Iris pigment epithelial cell (primary cell): ENCODE measurements at places on chromosomes 1 and 21.

- DNase-seq: no peak
These were observed 2.4 kb downstream of the VPS13D start for GRCh38 chr1:12232221-12232620.

DNA sequence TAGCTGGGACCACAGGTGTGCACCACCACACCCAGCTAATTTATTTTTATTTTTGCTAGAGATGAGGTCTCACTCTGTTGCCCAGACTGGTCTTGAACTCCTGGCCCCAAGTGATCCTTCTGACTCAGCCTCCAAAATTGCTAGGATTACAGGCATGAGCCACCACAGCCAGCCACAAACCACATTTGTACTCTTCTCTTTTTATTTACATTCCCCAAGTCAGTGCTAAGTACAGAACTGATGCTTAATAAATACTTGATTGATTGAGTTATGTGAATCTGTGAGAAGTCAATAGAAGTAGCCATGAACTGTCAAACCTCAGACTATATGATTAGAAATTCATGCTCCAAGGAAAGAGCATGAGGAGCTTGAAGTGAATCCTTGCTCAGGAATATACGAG is 48.5 kb upstream of the S1PR1 start:
- DNase-seq: peak; percentile 86

DNA sequence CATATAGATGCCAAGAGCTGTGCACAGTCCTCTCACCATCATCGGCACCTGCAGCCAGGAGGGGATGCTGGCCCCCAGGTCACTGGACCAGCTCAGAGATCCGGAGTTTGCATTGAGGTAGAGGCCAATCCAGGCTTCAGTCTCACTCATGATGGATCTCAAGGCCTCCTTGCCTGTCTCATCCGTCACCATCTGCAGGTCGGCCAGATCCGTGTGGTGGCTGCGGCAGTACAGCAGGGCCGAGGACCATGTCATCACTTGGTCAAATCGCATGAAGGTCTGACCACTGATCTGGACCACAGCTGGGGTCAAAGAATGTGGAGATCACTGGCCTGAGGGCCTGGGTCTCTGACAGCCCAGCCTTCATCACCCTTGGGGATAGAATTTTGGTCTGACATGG is 6.6 kb downstream of the CLEC20A start:
- DNase-seq: no peak

GRCh38 chr1:234901491-234902049 is 227.1 kb downstream of the TOMM20 start:
- no peak for DNase-seq

GRCh38 chr1:201773764-201774163 is 55.2 kb upstream of the IPO9 start:
- no peak for DNase-seq

DNA sequence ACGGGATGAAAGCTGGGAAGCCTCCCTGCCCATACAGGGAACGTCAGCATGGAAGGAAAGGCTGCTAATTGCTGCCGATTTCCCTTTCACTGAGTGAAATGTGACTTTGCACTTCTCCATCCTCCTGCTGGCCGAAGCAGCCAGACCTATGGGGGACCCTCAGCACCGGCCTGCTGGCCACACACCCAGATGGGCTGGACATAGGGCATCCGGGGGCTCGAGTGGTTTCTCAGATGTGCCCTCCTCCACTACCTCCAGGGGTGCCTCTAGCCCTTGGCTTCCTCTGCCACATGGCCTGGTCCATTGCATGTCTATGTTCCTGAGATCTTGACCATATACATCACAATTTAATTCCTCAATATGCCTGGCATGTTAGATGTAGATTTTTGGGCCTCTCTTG is 79.7 kb downstream of the LRRN2 start:
- no peak for DNase-seq

DNA sequence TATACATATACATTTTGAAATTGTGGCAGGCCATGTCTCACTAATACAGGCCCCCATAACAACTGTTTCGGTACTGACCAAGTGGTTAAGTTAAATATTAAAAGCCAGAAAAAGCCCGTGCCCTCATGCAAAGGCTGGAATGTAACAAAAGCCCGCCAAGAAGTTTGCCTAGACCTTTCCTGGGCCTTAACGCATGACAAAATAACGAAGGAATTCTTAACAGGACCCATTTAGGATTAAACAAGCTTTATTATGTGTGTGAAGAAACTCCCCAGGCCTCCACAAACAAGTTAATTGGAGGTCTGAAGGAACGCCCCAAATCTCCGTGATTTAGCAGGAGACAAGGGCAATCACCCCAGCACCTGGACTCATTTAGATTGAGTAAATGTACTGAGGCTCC is 42.4 kb downstream of the TNFSF4 start:
- DNase-seq: no peak

DNA sequence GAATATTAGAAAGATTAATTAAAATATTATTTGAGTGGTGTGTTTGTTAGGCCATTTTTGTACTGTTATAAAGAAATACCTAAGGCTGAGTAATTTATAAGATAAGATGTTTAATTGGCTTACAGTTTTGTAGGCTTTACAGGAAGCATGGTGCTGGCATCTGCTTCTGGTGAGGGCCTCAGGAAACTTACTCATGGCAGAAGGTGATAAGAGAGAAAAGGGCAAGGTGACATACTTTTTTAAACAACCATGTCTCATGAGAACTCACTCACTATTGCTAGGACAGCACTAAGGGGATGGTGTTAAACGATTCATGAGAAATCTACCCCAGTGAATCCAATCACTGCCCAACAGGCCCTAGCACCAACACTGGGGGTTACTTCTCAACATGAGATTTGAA is 56.7 kb upstream of the RGS21 start:
- DNase-seq: peak; percentile 25

DNA sequence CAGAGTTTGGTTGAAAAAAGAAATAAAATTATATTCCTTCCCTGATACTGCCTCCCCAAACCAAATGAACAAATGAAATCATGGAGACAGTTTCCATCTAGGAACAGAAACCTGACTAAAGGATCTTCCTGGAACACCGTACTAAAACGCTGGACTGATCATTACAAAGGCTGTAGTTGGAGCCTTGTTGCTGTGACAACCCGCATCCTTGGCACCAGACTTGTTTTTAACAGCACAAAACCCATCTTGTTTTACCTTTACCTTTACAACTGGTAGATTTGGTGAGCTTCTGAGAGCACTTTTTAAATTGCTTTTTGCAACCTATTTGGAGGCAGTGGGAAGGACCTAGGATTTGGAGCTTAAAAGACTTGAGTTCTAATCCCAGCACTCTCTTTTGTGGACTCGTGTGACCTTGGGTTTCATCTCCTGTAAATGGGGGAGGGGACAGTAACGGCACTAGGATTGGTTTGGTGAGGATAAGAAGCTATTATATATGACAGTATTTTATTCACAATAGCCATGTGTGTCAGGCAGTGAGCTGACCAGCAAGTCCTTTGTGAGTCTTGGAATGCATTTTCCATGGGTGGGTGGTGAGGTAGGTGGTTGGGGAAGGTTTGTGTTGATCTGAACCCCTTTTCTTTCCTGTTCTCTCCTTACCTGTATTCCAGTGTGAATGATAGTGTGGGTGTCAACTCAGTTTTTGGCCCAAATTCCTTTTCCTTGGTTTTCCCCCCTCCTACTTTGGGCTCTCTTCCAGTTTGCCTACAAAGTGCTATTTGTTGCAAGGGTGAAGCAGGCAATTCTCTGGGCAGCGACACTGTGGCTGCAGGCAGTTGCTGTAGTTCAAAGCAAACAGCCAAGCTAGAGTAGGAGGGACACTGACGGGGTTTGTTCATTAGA is 12.6 kb downstream of the LRRC8D start:
- DNase-seq: no peak

DNA sequence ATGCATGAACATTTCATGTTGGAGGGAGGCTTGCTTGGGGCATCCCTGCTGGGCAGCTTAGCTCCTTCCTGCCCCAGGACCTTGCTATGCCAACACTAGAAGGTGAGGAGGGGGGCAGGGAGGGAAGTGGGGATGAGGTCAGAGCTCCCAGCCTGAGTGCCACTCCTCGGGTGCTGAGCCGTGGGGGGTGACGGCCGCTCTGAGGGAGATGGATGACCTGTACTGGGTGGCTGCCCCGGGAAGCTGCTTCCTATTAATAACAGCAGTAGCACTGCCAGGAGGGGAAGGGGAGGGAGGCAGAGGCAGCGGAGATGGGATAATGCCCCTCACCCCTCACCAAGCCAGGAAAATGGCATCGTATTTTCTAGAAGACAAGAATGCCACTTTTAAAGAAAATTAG is 60.6 kb downstream of the UBIAD1 start:
- DNase-seq: no peak

GRCh38 chr1:93670141-93670540 is 11.5 kb downstream of the BCAR3 start:
- peak; percentile 93 for DNase-seq

DNA sequence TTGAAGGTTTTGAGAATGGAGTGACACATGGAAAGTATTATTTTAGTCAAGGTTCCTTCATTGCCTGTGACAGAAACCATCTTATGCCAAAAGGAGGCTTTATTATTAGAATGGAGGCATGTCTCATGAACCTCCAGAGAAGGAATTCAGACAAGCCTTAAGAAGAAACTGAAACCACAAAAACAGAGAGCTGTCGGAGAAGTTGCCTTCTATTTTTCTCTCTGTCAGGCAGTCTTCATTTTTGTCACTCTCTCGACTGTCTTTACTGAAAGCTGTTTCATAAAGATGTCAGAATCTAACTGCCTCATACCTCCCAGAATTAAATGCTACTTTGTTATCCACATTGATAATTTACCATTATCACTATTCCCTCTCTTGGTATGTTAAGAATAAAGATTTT is 434.7 kb upstream of the ADGRL4 start:
- no peak for DNase-seq

DNA sequence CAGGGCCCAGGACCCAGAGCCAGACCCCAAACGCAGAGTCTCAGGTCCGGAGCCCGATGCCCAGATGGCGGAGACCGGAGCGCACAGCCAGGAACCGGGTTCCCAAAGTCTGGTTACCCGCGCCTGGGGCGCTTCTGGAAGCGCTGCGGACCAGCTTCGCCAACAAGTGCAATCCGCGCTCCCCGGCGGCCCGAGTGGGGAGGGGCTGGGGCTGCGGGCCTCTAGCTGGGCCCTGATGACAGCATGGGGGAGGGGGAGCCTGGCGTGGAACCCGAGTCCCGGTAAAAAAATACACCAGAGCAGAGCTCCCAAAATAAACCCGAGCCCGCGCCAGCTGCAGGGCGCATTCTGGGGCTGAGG is 494 bp downstream of the NT5C1A start:
- DNase-seq: no peak

- DNase-seq: no peak
These were observed 83.1 kb downstream of the ROR1 start for GRCh38 chr1:63856924-63857323.

DNA sequence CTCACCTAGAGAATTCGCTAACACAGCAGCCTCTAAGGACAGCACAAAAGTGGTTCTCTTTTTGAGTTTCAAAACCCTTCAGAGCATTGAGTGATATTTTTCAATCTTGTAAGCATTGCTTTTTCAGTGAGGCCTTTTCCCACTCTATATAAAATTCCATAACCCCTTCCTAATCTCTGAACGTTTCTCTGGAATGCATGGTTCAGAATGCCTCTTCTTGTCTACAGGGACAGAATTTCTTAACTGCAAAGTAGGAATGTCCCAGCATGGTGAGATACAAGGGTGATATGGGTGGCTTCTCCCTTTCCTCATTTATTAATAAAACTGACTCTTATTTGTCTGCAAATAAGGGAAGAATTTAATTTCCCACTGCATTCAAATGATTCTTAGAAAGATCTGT is 377.9 kb downstream of the LTN1 start:
- no peak for DNase-seq

GRCh38 chr21:36265431-36265830 is 54.6 kb upstream of the MORC3 start:
- DNase-seq: no peak

- peak; percentile 30 for DNase-seq
These were observed 6.5 kb downstream of the INSRR start for GRCh38 chr1:156852418-156852874.

DNA sequence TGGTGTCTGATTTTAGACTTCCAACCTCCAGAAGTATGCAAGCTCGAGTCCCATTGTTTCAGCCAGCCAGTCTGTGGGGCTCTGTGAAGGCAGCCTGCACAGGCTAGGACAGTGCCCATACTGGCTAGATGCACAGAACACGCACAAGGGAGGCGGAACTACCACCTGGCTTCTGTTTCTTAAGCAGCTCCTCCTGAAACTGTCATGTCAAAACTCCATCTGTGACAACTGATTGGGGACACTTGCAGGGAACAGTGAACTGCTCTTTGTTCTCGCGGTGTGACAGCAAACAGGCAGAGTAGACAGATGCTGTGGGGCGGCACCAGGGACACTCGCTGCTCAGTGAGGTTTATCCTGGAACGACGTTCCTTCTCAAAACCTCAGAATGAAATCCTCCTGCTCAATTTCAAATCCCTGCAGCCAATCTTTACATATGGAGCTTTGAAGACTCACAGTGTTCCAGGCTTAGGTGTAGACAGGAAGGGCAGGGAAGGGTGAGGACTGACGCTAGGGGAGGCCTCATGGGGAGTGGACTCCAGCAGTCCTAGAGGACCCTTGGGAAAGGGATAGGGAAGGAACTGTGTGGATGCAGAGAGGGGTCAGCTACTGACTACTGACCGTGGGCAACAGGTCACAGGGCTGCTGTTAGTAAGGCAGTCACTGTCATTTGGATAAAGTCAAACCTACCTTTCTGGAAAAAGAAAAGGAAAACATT is 73.8 kb downstream of the ERG start:
- no peak for DNase-seq

DNA sequence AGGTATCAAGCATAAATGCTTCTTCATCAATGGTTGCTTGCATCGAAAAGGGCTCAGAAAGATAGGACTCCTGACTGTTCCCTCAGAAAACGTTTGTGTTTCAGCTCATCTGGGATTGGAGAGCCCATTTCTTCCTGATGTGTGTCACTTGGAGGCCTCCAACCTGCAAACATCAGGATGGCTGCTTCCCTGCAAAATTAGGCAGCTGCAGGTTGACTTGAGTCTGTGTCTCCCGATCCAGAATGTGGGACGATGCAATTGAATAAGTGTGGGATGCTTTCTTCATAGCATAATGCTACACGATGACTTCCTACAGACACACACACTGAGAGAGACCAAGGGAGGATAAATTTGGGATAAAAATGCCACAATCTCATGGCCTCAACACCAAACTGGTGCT is 42.2 kb downstream of the OLIG1 start:
- no peak for DNase-seq

DNA sequence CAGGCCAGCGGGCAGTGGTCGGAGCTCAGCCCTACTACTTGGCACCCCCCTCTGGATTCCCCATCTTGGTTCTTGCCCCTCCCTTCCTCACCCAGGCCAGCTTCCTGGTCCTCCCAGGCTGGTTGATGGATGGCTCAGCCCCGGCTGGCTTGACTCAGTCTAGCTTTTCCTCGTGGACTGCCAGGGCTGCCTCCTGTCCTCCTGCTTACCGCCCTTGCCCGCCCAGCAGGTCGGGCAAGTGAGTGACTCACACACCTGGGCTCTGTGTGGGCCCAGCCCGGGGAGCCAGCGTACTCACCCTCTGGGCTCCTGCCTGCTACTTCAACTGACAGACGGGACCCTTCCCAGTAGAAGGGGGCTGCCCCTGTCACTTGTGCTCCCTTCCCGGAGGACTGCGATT is 19.5 kb upstream of the ARHGEF10L start:
- DNase-seq: no peak
